ENCODE measurements at places on chromosomes 12 and 14. TPM values are rescaled to one million over a fixed set of nuclear protein-coding genes. Genes with fewer than 3 reads are reported as not detected.

GRCh38 chr12:27048822-27049752, 26.7 kb downstream of the MED21 start:
- no peaks in the 10 kb centered on the region for H3K27me3 ChIP-seq
- peak overlapping the region; percentile 63 for H3K27ac ChIP-seq
- peak; percentile 95 for DNase-seq
- H3K36me3 ChIP-seq = no peaks in the 10 kb centered on the region

- H3K4me1 ChIP-seq = peaks cover 25% of the 10 kb centered on the region
- H3K36me3 ChIP-seq = no peaks in the 10 kb centered on the region
- H3K27me3 ChIP-seq = no peaks in the 10 kb centered on the region
- peak; percentile 99 for DNase-seq
Observed at GRCh38 chr12:116406529-116406928, 129.0 kb upstream of the MED13L start.

DDN gene
- total RNA-seq = 3.5 TPM

DNA sequence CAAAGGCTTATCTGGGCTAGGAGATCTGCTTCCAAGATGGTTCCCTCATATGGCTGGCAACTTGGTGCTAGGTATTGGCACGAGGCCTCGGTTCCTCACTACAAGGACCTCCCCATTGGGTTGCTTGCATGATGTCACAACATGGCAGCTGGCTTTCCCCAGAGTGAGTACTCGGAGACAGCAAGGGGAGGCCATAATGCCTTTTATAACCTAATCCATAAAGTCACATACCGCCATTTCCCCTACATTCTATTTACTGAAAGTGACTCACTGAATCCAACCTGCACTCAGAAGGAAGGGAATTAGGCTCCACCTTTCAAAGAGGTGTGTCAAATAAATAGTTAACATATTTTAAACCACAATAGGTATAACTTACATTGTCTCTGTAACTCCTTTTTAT, 130.9 kb downstream of the SAMD4A start:
- H3K4me3 ChIP-seq = no peak overlapping the region
- no peaks in the 10 kb centered on the region for H3K36me3 ChIP-seq
- peaks cover 15% of the 10 kb centered on the region for H3K4me1 ChIP-seq

DNA sequence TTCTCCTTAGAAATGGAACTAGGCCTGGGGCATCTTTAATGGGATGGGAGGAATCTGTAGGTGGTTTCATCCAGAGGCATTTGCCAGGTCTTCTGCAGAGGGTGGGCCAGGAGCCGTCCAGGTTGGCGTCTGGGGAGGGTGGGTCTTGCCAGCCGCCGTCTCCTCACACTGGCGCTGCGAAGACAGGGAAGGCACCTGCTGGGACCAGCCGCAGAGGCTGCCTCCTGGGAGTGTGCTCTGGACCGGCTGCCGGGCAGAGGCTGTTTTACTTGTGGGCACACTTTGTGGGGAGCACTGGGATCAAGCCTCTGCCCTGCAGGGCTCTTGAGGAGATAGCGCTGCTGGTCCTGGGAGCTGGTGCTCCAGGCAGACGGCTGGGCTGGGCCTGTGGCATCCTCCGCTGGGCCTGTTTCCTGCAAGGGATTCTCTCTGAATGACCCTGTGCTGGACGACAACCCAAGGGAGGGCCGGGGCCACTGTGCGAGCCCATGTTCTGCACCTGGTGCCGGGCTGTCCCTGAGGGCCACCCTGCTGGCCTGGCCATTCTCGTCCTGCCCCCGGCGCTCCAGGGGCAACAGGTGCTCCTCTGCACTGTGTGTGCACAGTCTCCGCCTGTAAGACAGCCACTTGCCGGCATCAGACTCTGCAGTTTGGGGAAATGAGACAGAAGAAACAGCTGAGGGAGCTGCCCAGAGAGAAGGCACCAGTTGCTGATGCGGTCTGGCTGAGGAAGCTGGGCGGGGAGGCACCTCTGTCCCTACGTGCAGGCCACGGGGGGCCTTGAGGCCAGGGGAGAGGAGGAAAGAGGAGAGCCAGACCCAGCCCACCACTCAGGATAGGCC, 10.0 kb upstream of the TEX22 start:
- no peak overlapping the region for H3K27ac ChIP-seq
- no peaks in the 10 kb centered on the region for H3K36me3 ChIP-seq
- no peaks in the 10 kb centered on the region for H3K4me1 ChIP-seq
- no peak for DNase-seq

TMPRSS12 gene
- not detected for total RNA-seq

IGF1 gene
- total RNA-seq = not detected

MYO1H gene
- not detected for total RNA-seq

ADAM21 gene
- 0.80 TPM for total RNA-seq

DNA sequence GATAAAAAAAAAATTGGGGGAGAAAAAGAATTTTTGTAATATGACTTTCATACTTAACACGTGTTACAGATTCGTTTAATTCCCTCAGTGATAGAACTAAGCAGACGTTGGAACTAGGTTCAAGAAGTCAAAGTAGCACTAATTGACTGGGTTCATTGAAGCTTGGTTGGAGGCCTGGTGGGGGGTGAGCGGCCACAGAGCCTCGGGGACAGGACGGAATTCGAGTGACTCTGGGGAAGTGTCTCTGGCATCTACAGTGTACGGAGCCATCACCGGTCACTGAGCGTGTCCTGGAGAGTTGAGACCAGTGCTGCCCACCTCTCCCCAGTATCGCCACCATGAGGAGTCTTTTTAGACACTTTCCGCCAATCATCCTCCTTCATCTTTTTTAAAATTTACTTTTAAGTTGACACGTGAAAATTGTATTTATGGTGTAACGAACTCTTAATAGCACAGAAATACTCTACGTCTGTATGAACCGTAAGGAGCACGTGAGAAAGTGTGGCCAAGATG, 1.3 kb downstream of the ZFYVE21 start:
- H3K27me3 ChIP-seq = no peaks in the 10 kb centered on the region
- H3K36me3 ChIP-seq = no peaks in the 10 kb centered on the region
- H3K27ac ChIP-seq = no peak overlapping the region
- no peak for DNase-seq

ZNF26 gene
- 30.2 TPM for total RNA-seq

DNA sequence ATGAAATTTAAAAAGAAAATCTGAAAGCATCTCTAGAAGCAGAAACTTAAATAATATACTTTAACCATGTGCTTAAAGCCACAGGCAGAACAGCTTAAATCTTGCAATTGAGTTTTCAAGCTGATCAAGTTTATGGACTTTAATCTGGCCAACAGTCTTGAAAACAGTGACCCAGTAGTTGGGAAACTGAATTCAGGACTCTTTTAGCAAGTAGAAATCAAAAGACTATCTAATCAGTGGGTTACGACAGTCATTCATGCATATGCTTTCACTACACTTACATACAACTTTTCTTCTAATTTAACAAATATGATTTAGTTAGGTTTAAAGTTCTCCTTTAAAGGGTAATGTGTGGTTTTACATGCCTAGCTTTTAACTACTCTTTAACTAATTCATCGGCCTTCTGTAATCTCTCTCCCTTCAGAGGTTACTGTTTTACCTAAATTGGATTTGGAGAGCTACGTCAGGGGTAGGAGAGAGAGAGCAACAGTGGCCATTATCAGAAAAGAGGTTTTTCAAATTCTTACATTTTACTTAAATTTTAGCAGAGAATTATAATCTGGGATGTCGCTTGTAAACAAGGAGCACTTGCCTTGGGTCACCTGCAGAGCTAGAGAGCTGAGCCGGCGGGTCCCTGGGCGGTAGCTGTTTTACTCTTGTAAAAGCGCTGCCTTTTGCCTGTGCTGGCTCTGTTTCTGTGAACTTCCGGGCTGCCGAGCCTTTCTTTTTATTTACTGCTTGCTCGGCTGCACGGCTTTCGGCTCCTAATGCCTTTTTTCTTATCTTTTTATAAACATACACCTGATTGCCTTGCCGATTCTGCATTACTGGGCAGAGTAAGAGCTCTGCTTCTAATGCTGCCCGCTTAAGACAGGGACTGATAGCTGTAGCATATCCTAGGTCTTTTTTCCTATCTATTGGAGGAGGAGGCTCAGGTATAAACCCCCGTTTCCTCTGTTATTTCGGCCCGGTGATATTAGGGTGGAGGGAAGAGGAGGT, 17.4 kb upstream of the LYZ start:
- peaks cover 13% of the 10 kb centered on the region for H3K4me1 ChIP-seq
- DNase-seq = peak; percentile 38
- no peaks in the 10 kb centered on the region for H3K27me3 ChIP-seq

- DNase-seq = no peak
- no peaks in the 10 kb centered on the region for H3K36me3 ChIP-seq
- no peak overlapping the region for H3K27ac ChIP-seq
- H3K4me1 ChIP-seq = no peaks in the 10 kb centered on the region
- H3K27me3 ChIP-seq = peaks cover 78% of the 10 kb centered on the region
Observed at GRCh38 chr12:123867141-123867540, 105.0 kb downstream of the DNAH10 start.

- peak; percentile 53 for DNase-seq
- peaks cover 35% of the 10 kb centered on the region for H3K27me3 ChIP-seq
- H3K36me3 ChIP-seq = no peaks in the 10 kb centered on the region
- H3K4me1 ChIP-seq = peaks cover 24% of the 10 kb centered on the region
- H3K27ac ChIP-seq = no peak overlapping the region
Observed at GRCh38 chr12:34333337-34333736, 311.0 kb downstream of the ALG10 start.

- no peaks in the 10 kb centered on the region for H3K27me3 ChIP-seq
- H3K4me3 ChIP-seq = no peak overlapping the region
- no peak overlapping the region for H3K27ac ChIP-seq
Observed at GRCh38 chr14:29232153-29232552, 465.6 kb downstream of the FOXG1 start.

- no peak for DNase-seq
- H3K36me3 ChIP-seq = no peaks in the 10 kb centered on the region
Observed at GRCh38 chr14:106455026-106455425, 928.6 kb downstream of the TMEM121 start.

EIF2S3B gene
- total RNA-seq = 0.63 TPM

DNA sequence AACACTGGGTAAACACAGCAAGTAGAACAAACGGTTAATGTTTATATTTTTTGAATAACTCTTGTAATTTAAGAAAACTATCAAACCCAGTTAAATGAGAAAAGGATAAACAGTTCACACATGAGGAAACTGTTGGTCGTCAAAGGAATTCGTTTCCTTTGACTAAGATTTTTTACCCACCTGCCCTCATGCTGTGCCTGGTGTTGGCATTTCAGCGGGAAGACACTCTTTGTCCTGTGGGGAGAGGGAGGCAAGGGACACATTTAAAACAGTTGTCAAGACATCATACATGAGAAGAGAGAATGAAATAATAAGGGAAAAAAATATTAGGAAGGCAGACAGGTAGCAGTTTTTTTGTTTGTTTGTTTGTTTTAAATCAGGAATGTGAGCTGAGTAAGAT, 70.5 kb downstream of the BHLHE41 start:
- H3K4me3 ChIP-seq = no peak overlapping the region
- H3K4me1 ChIP-seq = peaks cover 41% of the 10 kb centered on the region
- peaks cover 5% of the 10 kb centered on the region for H3K36me3 ChIP-seq
- no peak overlapping the region for H3K27ac ChIP-seq

DNA sequence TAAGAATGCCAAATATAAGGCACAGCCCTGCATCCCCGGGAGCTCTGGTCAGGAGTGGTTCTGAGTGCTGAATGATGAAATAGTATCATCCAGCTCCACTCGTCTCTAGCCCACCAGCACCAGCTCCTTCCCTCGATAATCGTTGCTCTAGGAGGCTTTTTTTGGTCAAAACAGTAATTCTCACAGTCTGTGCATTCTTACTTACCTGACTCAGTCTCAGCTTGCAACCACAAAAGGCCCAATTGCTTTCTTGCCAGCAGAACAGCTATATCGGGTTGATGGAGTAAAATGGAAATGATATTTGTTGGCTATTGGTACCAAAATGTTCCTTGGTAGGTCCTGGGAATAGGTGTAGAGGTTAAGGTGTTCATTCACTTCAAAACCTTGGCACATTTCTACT, 94.8 kb downstream of the BMP4 start:
- no peak for DNase-seq
- no peaks in the 10 kb centered on the region for H3K27me3 ChIP-seq
- no peaks in the 10 kb centered on the region for H3K4me1 ChIP-seq
- no peaks in the 10 kb centered on the region for H3K36me3 ChIP-seq

PRKD1 gene
- 3.0 TPM for total RNA-seq

GLIPR1L1 gene
- not detected for total RNA-seq

GRCh38 chr12:56880125-56880992, 53.8 kb downstream of the SDR9C7 start:
- H3K4me1 ChIP-seq = no peaks in the 10 kb centered on the region
- no peaks in the 10 kb centered on the region for H3K27me3 ChIP-seq
- no peak overlapping the region for H3K4me3 ChIP-seq
- DNase-seq = no peak

DNA sequence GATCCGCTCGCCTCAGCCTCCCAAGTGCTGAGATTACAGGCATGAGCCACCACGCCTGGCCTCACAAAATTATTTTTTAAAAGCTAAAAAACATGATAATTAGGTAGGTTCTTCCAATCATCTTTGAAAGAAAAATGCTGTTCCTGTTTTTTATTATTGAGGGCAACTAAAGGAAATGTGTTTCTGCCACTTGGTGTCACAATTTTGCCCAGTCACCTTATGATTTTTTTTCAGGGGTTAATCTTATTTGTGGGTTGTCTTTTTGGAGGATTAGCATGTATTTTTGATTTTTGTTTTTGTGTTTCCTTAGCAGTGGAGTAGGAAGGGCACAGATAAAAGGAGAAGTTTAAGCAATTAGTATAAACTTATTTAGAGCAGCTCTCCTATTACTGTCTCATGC, 79.8 kb downstream of the PRORP start:
- no peaks in the 10 kb centered on the region for H3K4me1 ChIP-seq
- no peak for DNase-seq
- no peak overlapping the region for H3K27ac ChIP-seq
- no peaks in the 10 kb centered on the region for H3K36me3 ChIP-seq
- no peak overlapping the region for H3K4me3 ChIP-seq

NUAK1 gene
- total RNA-seq = 9.8 TPM

DNA sequence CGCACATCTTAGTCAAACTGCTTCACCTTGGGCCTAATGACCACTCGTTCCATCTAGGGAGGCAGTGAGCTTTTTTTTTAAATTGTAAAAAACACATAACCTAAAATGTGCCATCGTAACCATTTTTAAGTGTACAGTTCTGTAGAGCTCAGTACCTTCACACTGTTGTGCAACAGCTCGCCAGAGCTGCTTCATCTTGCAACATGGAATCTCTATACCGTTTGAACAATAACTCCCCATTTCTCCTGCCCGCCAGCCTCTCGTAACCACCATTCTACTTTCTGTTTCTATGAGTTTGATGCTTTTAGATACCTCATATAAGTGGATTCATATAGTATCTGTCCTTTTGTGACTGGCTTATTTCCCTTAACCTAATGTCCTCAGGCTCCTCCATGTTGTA, 196.2 kb downstream of the CHST11 start:
- H3K4me1 ChIP-seq = no peaks in the 10 kb centered on the region
- no peaks in the 10 kb centered on the region for H3K36me3 ChIP-seq
- H3K27me3 ChIP-seq = no peaks in the 10 kb centered on the region
- DNase-seq = no peak

LRFN5 gene
- not detected for total RNA-seq

DNA sequence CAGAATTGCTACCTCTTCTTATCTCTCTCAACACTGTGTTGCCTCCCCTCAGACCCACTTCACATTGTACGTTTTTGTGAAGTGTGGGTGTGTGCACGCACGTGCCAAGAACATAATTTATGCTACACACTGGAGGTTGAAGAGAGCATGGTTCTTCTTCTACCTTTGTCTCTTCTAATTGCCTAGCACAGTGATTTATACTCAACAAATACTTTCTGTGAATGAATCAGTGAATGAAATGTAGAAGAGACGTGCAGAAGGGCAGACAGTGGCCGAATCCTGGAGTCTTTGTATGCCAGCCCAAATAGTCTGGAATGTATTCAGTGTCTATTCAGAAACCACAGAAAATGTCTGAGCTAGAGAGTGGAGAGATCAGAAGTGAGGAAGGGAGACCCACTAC, 4.6 kb upstream of the SAMD4A start:
- no peaks in the 10 kb centered on the region for H3K36me3 ChIP-seq
- H3K4me3 ChIP-seq = no peak overlapping the region
- no peak for DNase-seq
